ENCODE measurements at places on chromosomes 6 and 20.

DNA sequence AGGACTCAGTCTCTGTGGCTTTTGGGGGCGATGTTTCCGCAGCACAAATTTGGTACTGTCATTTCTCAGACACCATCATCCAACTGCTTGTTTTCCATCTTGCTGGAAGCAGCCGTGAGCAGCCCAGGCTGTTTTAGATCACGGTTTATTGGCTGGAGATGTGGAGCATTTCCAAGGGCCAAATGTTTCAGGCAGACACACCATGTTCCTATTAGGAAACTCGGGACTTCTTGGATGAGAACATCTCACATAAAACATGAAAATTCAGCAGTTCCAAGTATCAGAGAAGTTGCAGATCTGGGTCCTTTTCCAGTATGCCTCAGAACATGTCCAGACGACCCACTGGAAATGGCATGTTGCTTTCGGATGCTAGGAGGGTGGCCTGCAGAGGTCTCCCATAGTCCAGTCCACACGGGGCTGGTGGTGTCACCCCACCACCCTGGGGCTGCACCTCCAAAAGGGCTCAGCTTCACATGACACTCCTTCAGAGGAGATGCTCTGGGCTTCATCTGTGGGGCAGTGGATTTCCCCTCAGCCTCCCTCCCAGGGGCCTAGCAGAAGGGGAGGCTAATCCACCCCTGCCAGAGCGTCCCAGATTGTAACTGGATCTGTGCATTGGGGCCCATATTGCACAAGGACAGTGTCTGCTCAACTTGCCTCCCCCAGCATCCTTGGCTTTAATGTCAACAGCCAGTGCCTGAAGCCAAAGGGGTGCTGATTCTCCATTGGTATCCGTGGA lies 176.3 kb downstream of the SCP2D1 start:
- peak; percentile 94 for DNase-seq

- DNase-seq: no peak
Observed at GRCh38 chr6:2686515-2686914, 64.2 kb downstream of the MYLK4 start.

- DNase-seq: no peak
Observed at GRCh38 chr6:33996120-33996475, 149.8 kb downstream of the GRM4 start.

GRCh38 chr6:93721386-93722048 lies 302.2 kb upstream of the EPHA7 start:
- no peak for DNase-seq

GRCh38 chr6:9140951-9141460 lies 705.7 kb upstream of the SLC35B3 start:
- no peak for DNase-seq

DNA sequence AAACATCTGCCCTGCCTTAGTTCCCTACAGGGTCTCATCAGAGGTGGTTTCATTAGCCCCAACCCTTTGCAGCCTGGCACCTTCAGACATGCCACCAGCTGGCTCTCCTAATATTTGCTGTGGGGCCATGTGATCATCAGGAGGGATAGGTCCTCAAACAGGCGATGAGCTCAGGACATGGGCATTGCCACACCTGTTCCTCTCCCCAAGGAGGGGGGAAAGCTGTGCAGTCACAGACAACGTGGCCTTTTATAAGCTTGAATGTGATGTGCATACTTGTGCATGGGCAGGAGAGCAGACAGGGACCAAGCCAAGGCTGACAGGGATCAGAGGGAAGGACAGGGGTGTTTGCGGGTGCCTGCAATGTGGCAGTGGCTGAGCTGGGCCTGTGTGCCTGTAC lies 78.8 kb upstream of the ZNFX1 start:
- no peak for DNase-seq

DNA sequence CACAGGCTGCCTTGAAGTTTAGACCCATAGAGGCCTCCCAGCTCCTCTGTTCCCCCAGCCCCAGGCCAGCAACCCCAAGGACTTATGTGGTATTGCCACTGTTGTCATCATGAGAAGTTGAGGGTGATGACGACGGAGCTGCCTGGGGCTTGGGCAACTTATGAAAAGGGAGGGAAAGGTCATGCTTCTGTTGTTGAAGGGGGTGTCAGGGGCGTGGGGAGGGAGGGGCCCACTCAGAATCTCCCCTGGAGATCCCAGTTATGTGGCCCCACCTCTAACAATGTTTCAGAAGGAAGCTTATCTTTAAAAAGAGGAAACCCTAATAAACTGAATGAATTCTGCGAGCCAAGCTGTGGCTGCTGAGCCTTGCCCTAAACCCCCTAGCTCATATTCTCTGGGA lies 4.2 kb downstream of the ADTRP start:
- no peak for DNase-seq

DNA sequence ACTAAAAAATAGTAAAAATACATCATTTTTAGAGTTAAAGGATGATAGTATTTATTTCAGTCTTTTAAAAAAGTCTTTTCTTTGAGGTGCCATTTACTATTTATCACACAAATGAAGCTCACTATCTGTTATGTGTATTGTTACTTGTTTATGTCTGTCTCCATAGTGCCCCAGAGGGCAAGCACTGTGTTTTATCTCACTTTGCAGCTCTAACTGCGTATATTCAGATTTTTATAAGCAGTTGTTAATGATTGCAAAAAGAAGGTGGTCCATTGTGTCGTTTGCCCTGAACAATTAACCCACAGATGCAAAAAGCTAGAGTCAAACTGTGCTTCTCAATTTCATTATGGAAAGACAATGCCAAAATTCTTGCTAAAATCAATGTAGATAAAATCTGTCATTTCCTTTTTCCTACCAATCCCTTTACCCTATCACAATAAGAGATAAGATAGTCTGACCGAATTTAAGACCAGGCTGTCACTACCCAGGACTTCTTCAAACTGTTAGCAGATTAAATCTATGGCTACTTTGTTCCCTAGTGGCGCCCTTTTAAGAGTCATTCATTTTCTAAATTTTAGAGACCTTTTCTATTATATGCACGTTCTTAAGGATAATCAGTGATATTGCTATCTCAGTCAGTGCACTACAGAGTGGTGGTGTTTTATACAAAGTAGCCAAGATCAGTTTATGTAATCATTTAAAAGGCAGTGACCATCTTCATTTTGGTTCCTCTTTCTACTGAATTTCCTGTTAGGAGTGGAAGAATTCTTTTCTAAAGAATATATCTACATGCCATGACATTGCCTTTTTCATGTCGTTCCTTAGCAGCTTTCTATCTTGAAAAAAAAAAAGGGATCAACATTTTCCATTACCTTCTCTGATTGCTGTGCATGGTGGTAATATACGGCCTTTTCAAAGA lies 133.1 kb upstream of the PRDM1 start:
- DNase-seq: no peak

- DNase-seq: no peak
Observed at GRCh38 chr6:16659466-16660156, 101.6 kb downstream of the ATXN1 start.

- no peak for DNase-seq
Observed at GRCh38 chr6:157723376-157723775, 99.7 kb upstream of the SNX9 start.

- DNase-seq: no peak
Observed at GRCh38 chr6:142642651-142643050, 302.3 kb downstream of the HIVEP2 start.

- no peak for DNase-seq
Observed at GRCh38 chr6:135280375-135281136, 99.4 kb downstream of the MYB start.

- DNase-seq: no peak
Observed at GRCh38 chr6:113363866-113364265, 493.3 kb upstream of the MARCKS start.

DNA sequence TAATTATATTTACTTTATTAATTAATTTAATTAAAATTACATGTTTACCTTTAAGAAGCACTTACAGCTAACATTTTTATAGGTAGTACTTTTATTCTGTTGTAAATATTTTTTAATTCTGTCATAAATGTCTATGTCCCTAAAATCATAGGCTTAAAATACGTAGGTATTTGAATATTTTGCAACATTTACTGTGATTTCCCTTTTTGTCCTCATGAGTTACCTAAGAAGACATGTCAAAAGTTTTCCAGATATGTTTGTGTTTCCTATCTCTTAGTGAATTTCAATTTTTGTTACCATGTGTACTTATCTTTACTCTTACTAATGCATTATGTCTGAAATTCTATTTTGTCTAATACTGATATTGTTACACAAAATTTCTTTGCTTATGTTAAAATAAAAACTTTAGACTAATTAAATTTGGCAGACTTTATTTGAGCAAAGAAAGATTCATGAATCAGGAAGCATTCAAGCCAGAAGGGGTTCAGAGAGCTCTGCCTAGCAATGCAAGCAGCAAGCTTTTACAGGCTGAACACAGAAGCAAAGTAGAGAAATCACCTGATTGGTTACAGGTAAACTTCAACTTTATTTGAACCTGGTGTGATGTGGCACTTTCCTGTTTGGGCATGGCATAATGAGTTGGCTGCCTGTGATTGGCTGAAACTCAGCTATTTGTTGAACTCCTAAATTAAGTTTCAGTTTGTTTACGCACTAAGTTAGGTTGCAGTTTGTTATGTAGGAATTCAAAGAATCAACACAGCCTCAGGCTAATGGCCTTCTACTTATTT lies 123.2 kb upstream of the TMEM170B start:
- no peak for DNase-seq

DNA sequence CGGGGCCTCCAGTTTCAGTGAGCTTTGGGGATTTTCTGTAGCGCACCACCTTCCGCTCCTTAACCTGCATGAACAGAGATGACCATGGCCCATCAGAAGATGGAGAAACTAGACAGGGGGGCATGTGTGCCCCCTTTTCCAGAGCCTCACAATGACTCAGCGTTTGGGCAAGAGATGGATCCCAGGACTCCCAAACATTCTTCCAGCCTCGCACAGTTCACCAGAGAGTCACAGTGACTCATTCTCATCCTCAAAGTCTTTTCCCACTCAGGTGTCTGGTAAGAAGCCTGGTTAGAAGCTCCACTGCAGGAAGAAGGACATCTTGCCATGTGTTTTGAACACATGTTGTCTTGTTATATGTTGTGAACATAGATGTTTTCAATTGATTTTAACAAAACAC lies 76.2 kb upstream of the FRMD1 start:
- DNase-seq: peak; percentile 81

Measured in vagina (tissue), 2 donors.